ENCODE measurements at places on chromosomes 11 and 22.

GRCh38 chr11:17479284-17480214, 2.9 kb upstream of the ABCC8 start:
- H3K27me3 ChIP-seq, result peaks cover 33% of the 10 kb centered on the region
- H3K4me3 ChIP-seq, result no peak overlapping the region
- H3K27ac ChIP-seq, result no peak overlapping the region

DNA sequence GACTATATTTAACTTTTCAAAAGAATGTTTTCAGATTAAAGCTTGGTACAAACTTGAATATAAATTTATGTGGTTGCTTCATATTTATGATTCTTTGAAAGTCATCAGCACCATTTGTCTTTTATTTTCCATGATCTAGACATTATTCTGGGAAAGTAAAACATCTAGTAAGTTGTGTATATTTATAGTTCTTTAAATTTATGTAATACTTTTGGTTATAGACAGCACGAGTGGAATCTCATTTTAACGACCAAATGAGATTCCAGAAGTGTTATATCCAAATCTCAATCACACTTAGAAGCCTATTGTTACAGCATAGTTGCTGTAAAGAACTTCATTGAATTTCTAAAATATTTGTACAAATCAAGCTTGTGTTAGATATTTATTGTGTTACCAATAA, 212.3 kb downstream of the DDX10 start:
- DNase-seq, result no peak
- no peak overlapping the region for H3K4me3 ChIP-seq
- no peaks in the 10 kb centered on the region for H3K36me3 ChIP-seq
- no peaks in the 10 kb centered on the region for H3K27me3 ChIP-seq
- no peak overlapping the region for H3K27ac ChIP-seq
- peaks cover 33% of the 10 kb centered on the region for H3K4me1 ChIP-seq

GRCh38 chr11:121958971-121959325, 157.1 kb downstream of the BLID start:
- H3K27me3 ChIP-seq, result no peaks in the 10 kb centered on the region
- no peak overlapping the region for H3K4me3 ChIP-seq
- peaks cover 3% of the 10 kb centered on the region for H3K4me1 ChIP-seq
- no peak for DNase-seq
- H3K36me3 ChIP-seq, result no peaks in the 10 kb centered on the region

DNA sequence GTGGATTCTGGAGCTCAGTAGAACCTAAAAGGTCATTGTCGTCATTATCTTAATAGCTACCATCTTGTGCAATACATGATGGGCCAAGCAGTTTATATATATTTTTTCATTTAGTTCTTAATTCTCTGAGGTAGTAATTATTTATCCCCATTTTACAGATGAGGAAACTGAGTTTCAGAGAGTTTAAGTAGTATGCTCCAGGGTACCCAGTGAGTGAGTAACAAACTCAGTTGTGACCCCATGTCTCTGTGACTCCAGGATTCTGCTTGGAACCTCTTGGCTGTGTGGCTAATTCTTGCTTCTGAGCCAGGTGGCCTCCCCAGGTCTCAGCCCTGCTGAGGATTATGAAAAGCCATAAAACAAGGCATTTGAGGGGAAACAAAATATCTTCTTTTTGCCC, 82.6 kb downstream of the CEP164 start:
- no peaks in the 10 kb centered on the region for H3K27me3 ChIP-seq
- DNase-seq, result no peak
- H3K27ac ChIP-seq, result no peak overlapping the region
- H3K4me1 ChIP-seq, result no peaks in the 10 kb centered on the region

- H3K27me3 ChIP-seq, result no peaks in the 10 kb centered on the region
- no peaks in the 10 kb centered on the region for H3K36me3 ChIP-seq
- H3K4me1 ChIP-seq, result peaks cover 27% of the 10 kb centered on the region
These were observed at the start of gene BCO2 for GRCh38 chr11:112174789-112175598. BCO2 (plus strand) TSS chr11:112175512; CDS start chr11:112175602, 90 bp downstream.

DNA sequence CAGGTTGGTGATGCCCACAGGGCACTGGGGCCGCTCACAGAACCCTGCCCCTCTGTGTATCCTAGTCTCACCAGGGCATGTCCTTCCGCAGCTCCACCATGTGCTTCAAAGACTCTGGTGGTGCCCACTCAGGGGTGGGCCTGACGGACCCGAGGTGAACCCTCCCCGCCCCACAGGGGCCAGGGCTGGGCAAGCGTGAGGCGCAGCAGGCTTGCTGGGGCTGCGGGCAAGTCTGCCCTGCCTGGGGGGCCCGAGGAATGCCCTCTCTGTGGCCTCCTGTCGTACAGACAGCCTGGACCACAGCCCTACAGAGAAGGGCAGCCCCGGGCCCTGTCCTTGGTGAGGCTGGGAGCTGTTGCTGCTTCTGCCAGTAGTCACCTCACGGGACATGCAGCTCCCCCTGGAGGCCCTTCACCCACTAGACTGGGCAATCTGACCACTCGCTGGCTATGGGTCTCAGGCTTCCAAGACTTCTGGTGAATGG, 40.2 kb downstream of the TBX1 start:
- no peaks in the 10 kb centered on the region for H3K36me3 ChIP-seq
- DNase-seq, result no peak
- H3K27me3 ChIP-seq, result no peaks in the 10 kb centered on the region
- no peak overlapping the region for H3K27ac ChIP-seq
- H3K4me3 ChIP-seq, result no peak overlapping the region
- H3K4me1 ChIP-seq, result peaks cover 2% of the 10 kb centered on the region

DNA sequence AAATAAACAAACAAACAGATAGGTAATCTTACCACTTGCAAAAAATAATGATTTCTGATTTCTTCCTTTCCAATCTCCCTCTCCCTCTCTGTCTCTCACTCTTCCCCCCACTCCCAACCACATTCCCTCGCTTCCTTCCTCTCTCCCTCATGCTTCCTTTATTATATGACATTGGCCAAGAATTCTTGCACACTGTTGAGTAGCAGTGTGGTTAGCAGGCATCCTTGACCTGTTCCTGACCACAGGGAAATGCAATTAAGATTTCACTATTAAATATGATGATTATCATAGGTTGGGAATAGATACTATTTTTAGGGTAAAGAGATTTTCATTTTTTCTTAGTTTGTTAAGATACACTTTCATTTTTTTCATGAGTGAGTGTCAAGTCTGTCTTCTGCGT, 14.7 kb upstream of the PLAAT4 start:
- no peak overlapping the region for H3K4me3 ChIP-seq
- H3K36me3 ChIP-seq, result no peaks in the 10 kb centered on the region
- no peaks in the 10 kb centered on the region for H3K27me3 ChIP-seq
- peak; percentile 41 for DNase-seq
- peaks cover 32% of the 10 kb centered on the region for H3K4me1 ChIP-seq

GRCh38 chr11:117613521-117613920, 183.5 kb downstream of the DSCAML1 start:
- H3K27ac ChIP-seq, result no peak overlapping the region
- H3K4me3 ChIP-seq, result no peak overlapping the region
- H3K4me1 ChIP-seq, result no peaks in the 10 kb centered on the region
- no peak for DNase-seq

Data from PC-3 (cell line).